ENCODE measurements at places on chromosomes 12 and 14. TPM values are rescaled to one million over a fixed set of nuclear protein-coding genes. Genes with fewer than 3 reads are reported as not detected.

DNA sequence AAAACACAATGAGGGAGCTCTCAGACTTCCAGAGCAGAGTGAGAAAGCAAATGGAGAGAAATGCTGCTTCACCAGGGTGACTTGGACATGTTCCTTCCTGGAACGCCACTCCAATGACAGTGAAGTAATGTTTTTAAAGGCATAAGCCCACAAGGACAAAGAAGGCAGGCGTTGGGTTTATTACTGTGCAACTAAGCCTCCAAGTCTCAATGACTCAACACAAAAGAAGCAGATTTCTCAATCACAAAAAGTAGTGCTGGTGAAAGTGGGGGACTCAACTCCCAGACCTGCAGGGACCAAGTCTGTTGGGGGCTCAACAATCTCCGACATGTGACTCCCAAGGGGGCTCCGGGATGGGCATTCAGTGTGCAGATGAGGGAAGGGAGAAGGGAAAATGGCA lies 505.2 kb downstream of the BCL11B start:
- H3K27me3 ChIP-seq: no peaks in the 10 kb centered on the region
- H3K27ac ChIP-seq: no peak overlapping the region
- no peak overlapping the region for H3K4me3 ChIP-seq
- no peaks in the 10 kb centered on the region for H3K4me1 ChIP-seq

GRCh38 chr14:68817506-68818212 lies 24.8 kb upstream of the ZFP36L1 start:
- no peaks in the 10 kb centered on the region for H3K27me3 ChIP-seq
- no peak overlapping the region for H3K27ac ChIP-seq
- no peaks in the 10 kb centered on the region for H3K36me3 ChIP-seq
- no peak for DNase-seq
- no peak overlapping the region for H3K4me3 ChIP-seq

GRCh38 chr12:62748941-62749468 lies 185.9 kb downstream of the PPM1H start:
- H3K27me3 ChIP-seq: no peaks in the 10 kb centered on the region
- no peak for DNase-seq
- H3K4me1 ChIP-seq: no peaks in the 10 kb centered on the region
- no peak overlapping the region for H3K27ac ChIP-seq
- no peaks in the 10 kb centered on the region for H3K36me3 ChIP-seq

DNA sequence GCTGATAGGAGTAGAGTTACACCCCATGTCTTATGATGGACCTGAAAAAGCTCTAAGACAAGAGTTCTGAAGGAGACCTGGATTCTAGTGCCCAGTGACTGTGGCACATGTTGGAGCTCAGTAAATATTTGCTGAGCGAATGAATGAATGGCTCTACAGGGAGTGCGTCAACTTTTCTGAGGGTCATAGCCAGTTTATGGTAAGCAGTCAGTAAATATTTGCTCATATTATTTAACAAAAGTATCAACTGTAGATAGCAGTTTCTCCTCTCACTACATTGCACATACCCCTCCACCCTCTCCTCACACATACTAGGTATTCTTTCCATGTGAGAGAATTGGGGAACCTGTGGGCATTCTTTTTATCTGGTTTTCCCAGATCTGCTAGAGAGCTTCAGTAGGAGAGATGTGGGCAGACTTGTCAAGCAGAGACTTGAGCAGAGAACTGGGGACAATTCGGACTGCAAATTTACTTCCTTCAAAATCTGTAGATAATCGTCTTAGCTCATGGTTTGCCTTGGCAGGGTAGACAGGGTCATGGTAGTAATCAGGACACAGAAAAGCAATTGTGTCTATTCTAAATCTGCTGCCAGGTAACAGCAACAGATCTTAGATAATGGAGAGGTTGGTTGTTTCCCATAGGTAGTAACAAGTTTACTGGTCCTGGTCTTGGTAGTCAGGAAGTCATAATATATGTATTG lies 5.7 kb downstream of the SLC4A8 start:
- no peak for DNase-seq
- H3K4me3 ChIP-seq: no peak overlapping the region
- no peaks in the 10 kb centered on the region for H3K27me3 ChIP-seq
- H3K4me1 ChIP-seq: no peaks in the 10 kb centered on the region
- H3K36me3 ChIP-seq: no peaks in the 10 kb centered on the region
- no peak overlapping the region for H3K27ac ChIP-seq

GRCh38 chr14:51396222-51396815 lies 156.3 kb downstream of the TMX1 start:
- no peak for DNase-seq
- H3K4me3 ChIP-seq: no peak overlapping the region
- no peaks in the 10 kb centered on the region for H3K27me3 ChIP-seq
- no peaks in the 10 kb centered on the region for H3K36me3 ChIP-seq
- H3K27ac ChIP-seq: no peak overlapping the region

DNA sequence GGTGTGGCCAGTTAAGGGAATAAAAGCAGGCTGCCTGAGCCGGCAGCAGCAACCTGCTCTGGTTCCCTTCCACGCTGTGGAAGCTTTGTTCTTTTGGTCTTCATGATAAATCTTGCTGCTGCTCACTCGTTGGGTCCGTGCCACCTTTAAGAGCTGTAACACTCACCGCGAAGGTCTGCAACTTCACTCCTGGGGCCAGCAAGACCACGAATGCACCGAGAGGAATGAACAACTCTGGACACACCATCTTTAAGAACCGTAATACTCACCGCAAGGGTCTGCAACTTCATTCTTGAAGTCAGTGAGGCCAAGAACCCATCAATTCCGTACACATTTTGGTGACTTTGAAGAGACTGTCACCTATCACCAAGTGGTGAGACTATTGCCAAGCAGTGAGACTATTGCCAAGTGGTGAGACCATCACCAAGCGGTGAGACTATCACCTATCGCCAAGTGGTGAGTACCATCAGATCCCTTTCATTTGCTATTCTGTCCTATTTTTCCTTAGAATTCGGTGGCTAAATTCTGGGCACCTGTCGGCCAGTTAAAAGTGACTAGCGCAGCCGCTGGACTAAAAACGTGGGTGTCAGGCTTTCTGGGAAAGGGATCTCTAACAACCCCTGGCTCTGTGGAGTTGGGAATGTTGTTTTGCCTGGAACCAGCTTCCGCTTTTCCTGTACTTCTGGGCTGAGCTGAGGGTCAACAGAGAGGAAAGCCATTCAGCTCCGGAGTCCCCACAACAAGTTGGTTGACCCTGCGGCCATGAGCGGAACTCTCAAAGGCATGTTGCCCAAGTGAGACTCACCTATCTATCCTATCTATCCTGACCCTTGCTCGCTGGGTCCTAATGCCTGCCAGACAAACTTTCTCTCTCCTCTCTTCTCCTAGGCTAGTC lies at the start of gene DHRS2:
Gene DHRS2, plus strand, starts transcription at position 48 of the 895 bp plus-strand sequence. CDS start 2,501 bp downstream, outside the sequence.
- no peak within 1 kb of the TSS for H3K4me3 ChIP-seq
- no peaks in the 10 kb centered on the region for H3K27me3 ChIP-seq
- H3K4me1 ChIP-seq: no peaks in the 10 kb centered on the region
- H3K27ac ChIP-seq: no peak within 1 kb of the TSS

DNA sequence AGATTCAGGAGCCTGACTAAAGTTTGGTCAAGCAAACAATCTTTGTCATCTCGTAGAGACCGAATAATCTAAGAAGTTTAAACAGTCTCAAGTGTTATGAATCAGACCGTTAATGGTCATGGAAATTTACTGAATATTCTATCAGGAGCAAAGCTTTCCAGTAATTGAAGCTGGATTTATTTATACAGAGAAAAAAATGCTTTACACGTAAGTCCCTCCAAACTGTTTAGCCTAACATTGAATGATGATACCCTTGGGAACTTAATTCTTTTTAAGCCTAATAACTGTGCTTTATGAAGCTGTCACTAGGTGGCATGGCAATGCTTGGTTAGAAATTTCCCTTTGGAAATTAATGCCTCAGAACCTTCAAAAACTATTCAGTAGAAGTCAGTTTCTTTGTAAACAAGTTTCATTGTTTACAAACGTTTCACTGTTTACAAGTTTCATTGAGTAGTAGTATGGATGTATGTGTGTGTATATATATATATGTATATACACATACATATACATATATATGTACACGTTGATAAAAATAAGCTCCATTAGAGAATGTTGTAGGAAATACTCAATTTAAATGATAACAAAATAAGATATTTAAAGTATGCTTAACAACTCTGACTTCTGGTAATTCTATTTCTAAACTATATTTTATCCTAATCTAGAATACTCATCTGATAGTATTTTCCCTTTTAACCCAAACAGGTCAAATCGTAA lies 32.1 kb downstream of the DEPDC4 start:
- no peaks in the 10 kb centered on the region for H3K4me1 ChIP-seq
- no peak overlapping the region for H3K4me3 ChIP-seq

- no peak for DNase-seq
- no peaks in the 10 kb centered on the region for H3K4me1 ChIP-seq
- no peaks in the 10 kb centered on the region for H3K36me3 ChIP-seq
- H3K27me3 ChIP-seq: no peaks in the 10 kb centered on the region
- no peak overlapping the region for H3K27ac ChIP-seq
- no peak overlapping the region for H3K4me3 ChIP-seq
Observed at GRCh38 chr12:103771466-103771865, 69.6 kb downstream of the NT5DC3 start.

DNA sequence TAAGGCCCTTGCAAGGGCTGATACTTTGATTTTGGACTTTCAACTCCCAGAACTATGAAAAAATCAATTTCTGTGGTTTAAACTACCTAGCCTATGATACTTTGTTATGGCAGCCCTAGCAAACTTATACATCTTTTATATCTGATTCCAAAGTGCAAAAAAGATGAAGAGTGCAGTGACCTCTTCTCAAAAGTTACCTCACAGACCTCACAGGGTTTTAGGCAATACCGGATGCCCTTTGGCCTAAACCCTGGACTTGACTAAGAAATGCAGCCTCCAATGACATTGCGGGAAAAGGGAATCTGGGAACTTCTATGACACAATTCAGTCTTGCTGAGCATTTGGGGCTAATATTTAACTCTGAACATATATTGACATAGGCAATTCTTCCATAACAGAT lies 63.3 kb downstream of the IGF1 start:
- no peaks in the 10 kb centered on the region for H3K36me3 ChIP-seq
- no peaks in the 10 kb centered on the region for H3K4me1 ChIP-seq
- DNase-seq: no peak
- H3K27me3 ChIP-seq: no peaks in the 10 kb centered on the region
- no peak overlapping the region for H3K4me3 ChIP-seq

- no peaks in the 10 kb centered on the region for H3K36me3 ChIP-seq
- H3K27me3 ChIP-seq: no peaks in the 10 kb centered on the region
- H3K4me3 ChIP-seq: no peak overlapping the region
- H3K4me1 ChIP-seq: no peaks in the 10 kb centered on the region
- no peak overlapping the region for H3K27ac ChIP-seq
- DNase-seq: no peak
Observed at GRCh38 chr12:95402096-95402495, 71.9 kb upstream of the METAP2 start.

- peak overlapping the region; percentile 76 for H3K4me3 ChIP-seq
- no peaks in the 10 kb centered on the region for H3K36me3 ChIP-seq
- H3K27ac ChIP-seq: peak overlapping the region; percentile 95
Observed at GRCh38 chr12:49111206-49111605, 559 bp upstream of the LMBR1L start.

DNA sequence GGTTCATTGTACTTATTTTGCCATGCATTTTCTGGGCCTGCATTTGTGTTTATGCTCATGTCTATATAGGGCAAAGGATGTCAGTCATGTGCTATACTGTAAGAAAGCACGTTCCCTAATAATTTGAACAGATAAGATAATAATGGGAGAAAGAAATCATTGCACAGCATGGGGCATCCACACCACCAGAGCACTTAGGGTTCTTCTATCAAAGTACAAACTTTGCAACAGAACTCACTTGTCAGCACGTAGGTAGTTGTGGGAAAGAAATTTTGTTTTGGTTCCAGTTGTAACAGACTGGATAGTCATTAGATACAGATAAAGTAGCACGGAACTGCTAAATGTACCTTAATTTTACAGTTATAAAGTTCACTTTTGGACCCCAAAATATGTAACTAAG lies 10.1 kb downstream of the PPP1CC start:
- no peak for DNase-seq
- H3K27me3 ChIP-seq: no peaks in the 10 kb centered on the region
- H3K4me1 ChIP-seq: peaks cover 27% of the 10 kb centered on the region
- no peak overlapping the region for H3K27ac ChIP-seq

GRCh38 chr12:119592232-119592631 lies 1.3 kb upstream of the TMEM233 start:
- H3K4me1 ChIP-seq: no peaks in the 10 kb centered on the region
- no peak for DNase-seq
- H3K27ac ChIP-seq: no peak overlapping the region
- no peak overlapping the region for H3K4me3 ChIP-seq
- H3K36me3 ChIP-seq: no peaks in the 10 kb centered on the region
- H3K27me3 ChIP-seq: peaks cover 4% of the 10 kb centered on the region

GRCh38 chr12:22530-23201 lies 43.9 kb upstream of the IQSEC3 start:
- H3K4me3 ChIP-seq: no peak overlapping the region
- no peaks in the 10 kb centered on the region for H3K27me3 ChIP-seq
- no peaks in the 10 kb centered on the region for H3K4me1 ChIP-seq

GRCh38 chr12:45363903-45364302 lies 148.0 kb downstream of the ANO6 start:
- peak; percentile 1 for DNase-seq
- no peaks in the 10 kb centered on the region for H3K27me3 ChIP-seq
- no peak overlapping the region for H3K27ac ChIP-seq
- no peaks in the 10 kb centered on the region for H3K36me3 ChIP-seq
- H3K4me1 ChIP-seq: no peaks in the 10 kb centered on the region

GRCh38 chr12:100077367-100077766 lies 65.3 kb downstream of the BLTP3B start:
- H3K4me1 ChIP-seq: no peaks in the 10 kb centered on the region
- peaks cover 8% of the 10 kb centered on the region for H3K36me3 ChIP-seq
- DNase-seq: no peak

DNA sequence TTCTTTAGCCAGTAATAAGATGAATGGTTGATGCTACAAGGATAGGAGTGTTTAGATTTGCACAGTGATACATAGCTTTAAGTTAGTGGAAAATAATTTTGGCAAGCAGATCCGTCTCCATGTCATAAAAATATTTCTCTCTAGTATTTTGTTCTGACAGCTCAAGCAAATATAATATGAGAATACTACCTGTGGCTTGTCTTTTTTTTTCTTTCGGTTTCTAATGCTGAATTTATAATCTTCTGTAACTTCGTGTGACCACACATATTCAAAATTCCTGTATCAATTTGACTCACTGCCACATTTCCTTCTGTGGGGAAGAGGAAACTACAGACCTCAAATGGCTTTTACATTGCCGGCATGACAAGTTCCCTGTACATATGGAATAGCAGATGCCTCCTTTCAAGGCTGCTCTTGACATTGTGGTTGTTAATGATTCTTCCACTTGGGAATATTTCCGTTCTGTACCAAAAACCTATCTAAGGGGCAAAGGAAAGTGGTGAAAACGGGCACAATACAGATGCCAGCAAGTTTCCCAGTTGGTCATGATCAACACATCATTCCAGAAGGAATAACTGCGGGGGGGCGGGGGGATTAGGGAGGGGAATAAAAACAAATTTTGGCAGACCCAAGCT lies 103.6 kb upstream of the CCDC91 start:
- H3K4me3 ChIP-seq: no peak overlapping the region
- H3K36me3 ChIP-seq: no peaks in the 10 kb centered on the region
- no peaks in the 10 kb centered on the region for H3K4me1 ChIP-seq
- no peak overlapping the region for H3K27ac ChIP-seq
- DNase-seq: no peak
- H3K27me3 ChIP-seq: no peaks in the 10 kb centered on the region

Gene P3H3
- 18.2 TPM for total RNA-seq

Gene MDGA2
- total RNA-seq: not detected

Gene HSP90AA1
- 243 TPM for total RNA-seq

Gene KRT6B
- not detected for total RNA-seq

Gene PTPRB
- total RNA-seq: not detected

Gene ASB2
- total RNA-seq: 2.6 TPM

Gene ALX1
- not detected for total RNA-seq

Gene TMEM179
- not detected for total RNA-seq

Gene FAM186B
- 1.1 TPM for total RNA-seq
